Vagina (tissue), 2 donors: ENCODE measurements at places on chromosomes 6 and 20. TPM values are rescaled to one million over a fixed set of nuclear protein-coding genes. Genes with fewer than 3 reads are reported as not detected.

The MUC21 gene
- total RNA-seq = 207 TPM

The CFB gene
- total RNA-seq = 9.6 TPM

The TSBP1 gene
- not detected for total RNA-seq

The EEF1E1 gene
- 53.0 TPM for total RNA-seq

The PHF20 gene
- 37.3 TPM for total RNA-seq

The GGTLC1 gene
- not detected for total RNA-seq

The GRM1 gene
- total RNA-seq = not detected

The IYD gene
- not detected for total RNA-seq

The BPIFA1 gene
- total RNA-seq = not detected

The NXT1 gene
- 40.0 TPM for total RNA-seq

The BRPF3 gene
- total RNA-seq = 18.7 TPM

The ENPP1 gene
- 14.7 TPM for total RNA-seq

The DNMT3B gene
- 1.2 TPM for total RNA-seq

The SFTA2 gene
- not detected for total RNA-seq

The FAM83C gene
- 16.9 TPM for total RNA-seq

The SLC26A8 gene
- total RNA-seq = not detected

The BCL2L1 gene
- total RNA-seq = 57.2 TPM

The EYA2 gene
- total RNA-seq = 8.1 TPM

The PI16 gene
- 88.6 TPM for total RNA-seq

The SLPI gene
- 431 TPM for total RNA-seq

The BPIFB1 gene
- not detected for total RNA-seq

The ZC2HC1B gene
- total RNA-seq = not detected

The TSPO2 gene
- not detected for total RNA-seq

The ANKRD66 gene
- total RNA-seq = not detected

The CLVS2 gene
- total RNA-seq = 1.5 TPM

The RAB44 gene
- 0.49 TPM for total RNA-seq

The OOEP gene
- total RNA-seq = not detected

The CD93 gene
- 45.4 TPM for total RNA-seq

The HCRTR2 gene
- not detected for total RNA-seq

The USP49 gene
- 9.1 TPM for total RNA-seq

The TINAG gene
- not detected for total RNA-seq

The RIMS1 gene
- total RNA-seq = 5.2 TPM

The MATN4 gene
- total RNA-seq = not detected

The ARMC2 gene
- total RNA-seq = 11.5 TPM

The SLC22A23 gene
- total RNA-seq = 40.5 TPM

The TCP11 gene
- total RNA-seq = not detected

The CYP39A1 gene
- 5.4 TPM for total RNA-seq

The PTCHD4 gene
- not detected for total RNA-seq

The B3GALT4 gene
- total RNA-seq = 14.0 TPM

The ZNF334 gene
- 5.4 TPM for total RNA-seq

The LY6G6C gene
- not detected for total RNA-seq

The CST8 gene
- not detected for total RNA-seq

The STMND1 gene
- total RNA-seq = not detected

The GTSF1L gene
- not detected for total RNA-seq

The EMILIN3 gene
- 5.6 TPM for total RNA-seq

The PDE10A gene
- total RNA-seq = 15.0 TPM

The ELOVL2 gene
- total RNA-seq = 0.25 TPM

The SRPK1 gene
- total RNA-seq = 59.2 TPM

The VSTM2L gene
- not detected for total RNA-seq

The POM121L2 gene
- not detected for total RNA-seq
